ENCODE measurements at places on chromosomes 13 and 19.

- no peak for DNase-seq
Measured at GRCh38 chr19:44974857-44975256, 19.7 kb downstream of the CLPTM1 start.

GRCh38 chr13:66845393-66845792 lies 384.7 kb downstream of the PCDH9 start:
- no peak for DNase-seq

- DNase-seq: no peak
Measured at GRCh38 chr13:31846961-31847752, 107.8 kb downstream of the RXFP2 start.

DNA sequence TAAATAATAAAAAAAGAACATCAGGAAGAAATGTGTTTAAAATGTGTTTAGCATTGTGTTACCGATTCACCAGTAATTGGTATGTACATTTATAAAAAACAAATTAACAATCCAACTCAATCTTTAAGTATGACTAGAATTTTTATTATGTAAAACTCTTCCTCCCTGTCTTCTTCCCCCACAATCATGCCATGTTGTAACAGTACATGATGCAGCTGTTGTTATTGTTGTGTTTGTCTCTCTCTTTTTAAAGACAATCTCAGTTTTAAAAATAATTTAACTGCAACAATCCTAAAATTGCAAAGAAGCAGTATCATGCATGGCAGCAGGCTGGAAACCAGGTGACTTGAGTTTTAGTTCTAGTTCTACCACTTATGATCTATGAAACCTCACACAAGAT lies 180.2 kb downstream of the RGCC start:
- no peak for DNase-seq

DNA sequence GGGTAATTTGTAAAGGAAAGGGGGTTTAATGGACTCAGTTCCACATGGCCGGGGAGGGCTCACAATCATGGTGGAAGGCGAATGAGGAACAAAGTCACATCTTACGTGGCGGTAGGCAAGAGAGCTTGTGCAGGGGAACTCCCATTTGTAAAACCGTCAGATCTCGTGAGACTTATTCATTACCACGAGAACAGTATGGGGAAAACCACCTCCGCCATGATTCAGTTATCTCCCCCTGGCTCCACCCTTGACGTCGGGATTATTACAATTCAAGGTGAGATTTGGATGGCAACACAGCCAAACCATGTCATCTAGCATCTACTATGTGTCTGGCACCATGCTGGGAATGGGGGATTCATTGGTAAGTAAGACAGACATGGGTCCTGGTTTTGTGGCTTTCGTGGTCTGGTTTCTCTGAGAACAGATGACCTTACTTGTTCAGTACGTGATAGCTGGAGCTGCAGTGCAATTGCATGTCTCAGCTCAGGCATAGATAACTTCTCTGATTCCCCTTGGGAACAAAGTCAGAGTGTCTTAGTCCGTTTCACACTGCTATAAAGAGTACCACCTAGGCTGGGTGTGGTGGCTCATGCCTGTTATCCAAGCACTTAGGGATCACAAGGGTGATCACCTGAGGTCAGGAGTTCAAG lies 8.3 kb downstream of the ZNF554 start:
- DNase-seq: no peak

- no peak for DNase-seq
Measured at GRCh38 chr13:60590800-60591747, 194.1 kb downstream of the TDRD3 start.

DNA sequence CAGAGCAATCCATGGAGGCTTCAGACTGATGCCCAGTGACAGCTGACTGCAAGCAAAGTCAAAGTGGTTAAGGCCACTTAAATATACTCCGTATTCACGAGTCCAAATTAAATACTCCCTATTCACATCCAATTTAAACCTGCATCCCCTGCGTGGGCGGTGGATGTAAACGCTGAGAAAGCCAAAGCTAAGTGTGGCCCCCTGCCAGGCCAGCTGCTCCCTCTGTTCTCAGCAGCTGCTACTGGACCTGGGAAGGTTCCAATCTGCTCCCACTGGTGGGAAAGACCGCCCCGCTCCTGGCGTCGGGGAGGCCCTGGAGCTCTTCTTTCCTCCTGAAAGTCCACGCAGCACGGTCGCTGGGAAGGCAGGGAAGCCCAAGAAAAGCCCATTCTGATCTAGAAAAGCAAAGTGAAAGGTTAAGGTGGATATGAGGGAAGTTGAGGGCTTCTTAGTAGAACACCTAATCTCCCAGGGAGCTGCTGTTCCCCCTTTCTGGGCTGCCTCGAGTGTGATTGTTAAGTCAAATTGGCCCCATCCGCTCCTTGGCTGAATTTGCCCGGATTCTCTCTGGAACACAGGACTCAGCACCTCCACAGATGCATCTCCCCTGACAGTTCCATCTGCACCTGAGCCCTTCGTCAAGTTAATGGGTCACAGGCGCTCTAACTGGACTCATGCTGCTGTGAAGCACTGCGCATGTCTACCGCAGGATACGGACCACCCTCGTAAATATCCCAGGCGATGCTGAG lies 205.5 kb downstream of the USP12 start:
- no peak for DNase-seq

GRCh38 chr13:51920267-51920666 lies 58.5 kb downstream of the CCDC70 start:
- DNase-seq: no peak

DNA sequence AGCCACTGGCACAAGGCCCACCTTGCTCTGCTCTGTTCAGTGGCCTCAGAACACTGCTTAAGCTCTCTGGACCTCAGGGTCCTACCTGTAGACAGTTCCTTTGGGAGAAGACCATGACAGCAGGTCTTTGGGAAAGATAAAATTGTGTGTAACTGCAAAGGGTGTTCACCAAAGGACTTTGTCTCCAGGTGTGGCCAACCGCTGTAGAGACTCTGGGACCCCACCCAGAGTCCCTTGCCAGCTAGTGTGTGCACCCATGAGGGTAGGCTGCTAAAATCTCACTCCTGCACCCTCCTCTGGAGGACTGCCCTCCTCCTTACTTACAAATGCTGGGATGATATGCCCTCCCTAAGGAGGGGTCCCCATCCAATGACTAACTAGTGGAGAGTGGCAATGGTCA lies 211.2 kb downstream of the TSHZ3 start:
- DNase-seq: no peak

DNA sequence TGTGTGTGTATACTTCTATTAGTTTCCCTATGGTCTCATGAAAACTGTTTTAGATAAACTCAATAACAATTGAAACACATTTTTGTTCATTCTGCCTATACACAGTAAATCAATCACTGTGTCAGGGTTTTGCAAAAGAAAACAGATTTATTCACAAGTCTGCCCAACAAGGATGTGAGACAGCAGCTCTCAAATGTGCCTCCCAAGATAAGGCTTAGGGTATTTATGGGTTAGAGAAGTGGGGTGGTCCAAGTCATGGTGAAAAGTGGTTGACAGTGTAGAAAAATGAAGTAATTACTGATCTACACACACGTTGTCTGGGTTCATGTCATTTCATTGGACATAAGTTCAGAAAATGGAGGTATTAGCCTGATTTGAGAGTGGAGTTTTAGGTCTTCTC lies 844.6 kb downstream of the SLITRK6 start:
- DNase-seq: no peak

GRCh38 chr19:2254064-2254872 lies 1.9 kb downstream of the JSRP1 start:
- DNase-seq: no peak

DNA sequence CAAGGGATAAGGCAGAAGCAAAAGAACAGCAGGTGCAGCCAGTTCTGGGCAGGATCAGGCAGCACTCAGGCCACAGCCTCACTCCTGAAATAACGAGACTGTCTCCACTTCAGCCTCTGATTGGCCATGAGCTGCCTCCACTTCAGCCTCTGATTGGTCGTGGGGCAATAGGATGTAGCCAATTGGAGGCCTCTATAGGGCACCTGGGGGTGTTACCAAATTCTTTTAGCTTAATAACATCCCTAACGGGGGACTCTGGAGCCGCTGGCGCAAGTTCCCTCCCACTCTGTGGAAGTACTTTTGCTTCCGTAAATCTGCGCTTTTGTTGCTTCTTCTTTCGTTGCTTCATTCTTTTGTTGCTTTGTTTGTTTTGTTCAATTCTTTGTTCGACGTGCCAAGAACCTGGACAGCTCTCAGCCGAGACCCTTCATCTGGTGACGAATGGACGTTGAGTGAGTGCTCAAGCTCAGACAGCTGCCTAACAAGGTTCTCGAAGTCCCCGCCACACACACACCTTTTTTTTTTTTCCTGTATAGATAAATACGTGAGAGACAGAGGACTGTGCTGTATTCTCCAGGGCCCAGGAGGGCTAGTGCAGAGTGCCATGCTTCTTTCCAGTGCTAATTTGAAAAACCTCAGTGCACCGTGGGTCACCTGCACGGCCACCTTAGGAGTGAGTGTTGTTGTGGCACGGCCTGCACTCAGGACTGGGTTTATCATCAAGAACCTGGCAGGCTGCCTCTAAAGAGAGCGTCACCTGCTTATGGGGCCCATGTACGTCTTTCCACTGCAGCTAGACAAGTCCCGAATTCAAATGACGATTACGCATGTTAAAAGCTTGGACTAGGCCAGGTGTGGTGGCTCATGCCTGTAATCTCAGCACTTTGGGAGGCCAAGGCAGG lies 32.0 kb upstream of the TUBGCP3 start:
- no peak for DNase-seq

- no peak for DNase-seq
Measured at GRCh38 chr13:108428691-108429090, 159.2 kb downstream of the TNFSF13B start.

GRCh38 chr13:101053301-101054093 lies 362.8 kb downstream of the NALCN start:
- no peak for DNase-seq

GRCh38 chr19:41995959-41996797 lies 2.1 kb upstream of the ATP1A3 start:
- no peak for DNase-seq

DNA sequence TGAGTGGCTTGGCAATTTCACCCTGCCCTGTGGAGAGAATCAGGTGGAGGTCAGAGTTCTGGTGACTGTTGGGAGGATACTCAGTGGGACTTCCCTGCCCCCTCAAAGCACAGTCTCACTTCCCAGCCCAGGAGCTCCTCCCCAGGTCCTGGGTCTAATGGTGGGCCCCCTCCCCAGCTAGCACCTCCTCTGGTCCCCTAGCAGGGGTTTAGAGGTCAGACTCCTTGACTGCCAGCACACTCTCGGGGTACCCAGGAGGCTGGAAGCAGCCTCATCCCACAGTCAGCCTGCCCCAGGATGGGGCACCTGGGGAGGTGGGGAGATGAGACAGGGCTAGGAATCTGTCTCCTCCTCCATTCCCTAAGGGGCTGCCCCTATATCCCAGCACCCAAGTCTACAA lies 65.2 kb downstream of the COLGALT1 start:
- no peak for DNase-seq

- no peak for DNase-seq
Measured at GRCh38 chr19:12821761-12822160, 12.6 kb downstream of the RTBDN start.

GRCh38 chr13:95222733-95223018 lies 78.6 kb downstream of the ABCC4 start:
- DNase-seq: no peak

DNA sequence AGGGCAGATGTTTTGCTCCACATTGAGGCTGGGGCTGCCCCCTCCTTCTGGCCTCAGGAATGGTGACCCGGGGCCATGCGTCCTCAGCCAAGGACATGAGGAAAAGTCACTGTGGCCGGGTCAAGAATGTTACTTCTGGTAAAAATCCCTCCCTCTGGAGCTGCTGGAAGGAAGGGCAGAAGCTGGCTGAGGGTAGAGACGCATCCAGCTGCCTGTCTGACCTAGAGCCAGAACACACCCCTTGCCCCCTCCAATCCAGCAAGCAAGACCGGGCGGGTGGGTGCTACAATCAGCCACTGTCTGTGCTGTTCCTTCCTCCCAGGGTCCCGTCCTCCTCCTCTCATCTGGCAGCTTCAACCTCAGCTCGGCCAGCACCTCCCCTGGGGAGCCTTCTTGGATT lies 59.0 kb downstream of the PTPRS start:
- no peak for DNase-seq

Data from activated CD4-positive, CD25-positive, alpha-beta regulatory T cell treated with anti-CD3 and anti-CD28 coated beads, Interleukin-2, amount 50 U/mL, for 72 hours (primary cell).